ENCODE measurements at places on chromosomes 13 and 19.

DNA sequence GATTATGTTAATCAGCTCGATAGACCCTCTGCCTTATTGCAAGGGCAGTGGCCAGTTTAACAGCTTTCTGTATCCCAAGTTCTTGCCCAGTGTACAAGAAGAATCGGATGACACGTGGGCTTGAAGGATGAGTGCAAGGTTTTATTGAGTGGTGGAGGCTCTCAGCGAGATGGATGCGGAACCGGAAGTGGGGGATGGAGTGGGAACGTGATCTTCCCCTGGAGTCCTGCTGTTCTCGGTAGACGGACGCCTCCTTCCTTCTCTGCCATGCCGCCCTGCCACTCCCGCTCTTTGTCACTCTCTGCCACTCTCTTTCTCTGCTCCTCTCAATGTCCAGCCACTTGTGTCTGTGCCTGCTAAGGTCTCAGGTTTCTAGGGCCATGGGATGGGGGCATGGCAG lies 21.0 kb downstream of the RFXAP start:
- peak; percentile 38 for DNase-seq

DNA sequence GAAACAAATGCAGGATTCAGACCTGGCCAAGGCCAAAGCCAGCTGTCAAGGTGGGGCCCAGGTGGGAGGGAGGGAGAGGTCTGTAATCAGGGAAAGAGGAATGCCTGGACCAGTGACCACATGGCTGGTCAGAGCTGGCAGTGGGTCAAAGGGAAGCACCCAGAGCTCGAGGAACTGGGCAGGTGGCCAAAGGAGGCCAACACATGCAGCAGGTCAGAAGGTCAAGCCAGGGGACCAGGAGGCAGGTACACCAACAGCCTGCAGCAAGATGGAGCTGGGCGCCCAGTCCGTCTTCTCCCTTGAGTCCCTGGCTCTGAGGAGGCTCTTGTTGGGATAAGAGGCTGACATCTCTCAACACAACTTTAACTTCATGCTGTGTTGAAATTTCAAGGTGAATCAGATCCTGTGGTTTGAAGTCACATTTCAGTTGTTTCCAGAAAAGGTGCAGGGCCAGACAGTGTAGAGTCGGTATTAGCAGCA lies 17.1 kb downstream of the GPATCH1 start:
- DNase-seq, result no peak

DNA sequence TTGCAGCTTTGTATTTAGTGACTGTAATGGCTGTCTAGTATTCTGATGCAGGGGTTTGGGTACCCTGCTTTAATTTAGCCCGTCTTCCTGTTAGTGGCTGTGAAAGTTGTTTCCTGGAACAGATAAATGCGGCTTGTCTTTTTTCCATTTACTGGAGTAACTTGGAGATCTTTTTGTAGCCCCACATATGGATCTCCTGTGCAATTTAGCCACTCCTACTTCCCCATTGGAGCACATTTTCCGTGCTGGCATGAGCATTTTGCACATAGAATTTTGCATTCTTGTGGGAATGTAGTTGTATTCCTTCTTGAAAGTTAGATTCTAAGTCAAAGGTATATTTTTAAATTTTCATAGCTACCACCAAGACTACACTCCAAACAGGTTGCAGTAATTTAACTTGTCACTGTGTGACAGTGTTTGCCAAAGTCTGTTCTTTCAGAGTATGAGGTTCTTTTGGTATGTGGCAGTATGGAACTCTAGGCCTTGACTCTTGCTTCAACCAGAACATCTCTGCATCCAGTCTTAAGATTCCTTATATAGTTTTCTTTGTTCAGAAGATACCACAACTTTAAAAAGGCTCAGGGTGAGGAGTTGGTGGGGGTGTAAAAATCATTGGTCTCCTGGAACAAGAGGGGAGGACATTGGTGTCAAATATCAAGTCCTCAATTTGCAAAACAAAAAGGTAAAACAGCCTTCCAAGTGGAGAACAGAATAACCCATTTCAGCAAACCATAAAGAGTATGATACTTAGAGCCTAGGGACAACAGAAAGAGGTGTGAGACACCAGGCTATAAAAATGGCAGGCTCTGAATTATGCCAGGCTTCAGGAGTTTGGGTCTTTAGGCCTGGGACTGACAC lies 21.1 kb upstream of the CCDC97 start:
- no peak for DNase-seq

- no peak for DNase-seq
These were observed 4.9 kb downstream of the FXYD3 start for GRCh38 chr19:35120492-35120891.

DNA sequence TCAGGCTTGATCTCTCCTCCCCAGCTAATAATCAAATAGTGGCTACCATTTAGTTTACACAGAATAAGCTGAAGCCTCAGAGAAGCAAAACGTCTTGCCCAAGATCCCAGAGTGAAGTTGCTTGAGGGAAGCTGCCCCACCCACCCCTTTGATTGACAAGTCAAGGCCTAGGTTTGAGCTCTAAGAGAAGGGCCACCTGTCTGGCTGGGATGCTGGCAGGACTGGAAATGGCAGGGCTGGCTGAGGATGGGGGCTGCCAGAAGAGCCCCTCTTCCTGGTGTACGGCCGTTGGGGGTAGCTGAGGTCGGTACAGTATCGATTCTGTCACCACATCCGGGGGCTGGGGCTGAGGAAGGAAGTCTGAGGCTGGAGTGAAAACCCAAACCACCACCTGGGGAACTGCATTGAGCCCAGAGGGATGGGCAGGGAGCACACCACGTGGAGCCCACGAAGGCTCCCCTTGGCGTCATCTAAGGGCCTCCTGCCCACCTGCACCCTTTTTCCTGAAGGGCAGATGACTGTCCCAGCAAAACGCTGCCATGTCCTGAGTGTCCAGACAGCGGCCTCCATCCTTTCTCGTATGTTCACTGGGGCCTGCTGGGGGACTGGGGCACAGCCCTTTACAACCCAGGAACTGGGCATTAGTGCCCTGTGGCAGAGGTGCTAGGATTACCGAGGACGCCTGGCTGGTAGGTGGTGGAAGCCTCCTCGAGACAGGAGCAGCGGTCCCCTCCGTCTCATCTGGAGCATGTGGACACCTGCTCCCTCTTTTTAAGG lies 1.4 kb upstream of the PRKD2 start:
- no peak for DNase-seq

DNA sequence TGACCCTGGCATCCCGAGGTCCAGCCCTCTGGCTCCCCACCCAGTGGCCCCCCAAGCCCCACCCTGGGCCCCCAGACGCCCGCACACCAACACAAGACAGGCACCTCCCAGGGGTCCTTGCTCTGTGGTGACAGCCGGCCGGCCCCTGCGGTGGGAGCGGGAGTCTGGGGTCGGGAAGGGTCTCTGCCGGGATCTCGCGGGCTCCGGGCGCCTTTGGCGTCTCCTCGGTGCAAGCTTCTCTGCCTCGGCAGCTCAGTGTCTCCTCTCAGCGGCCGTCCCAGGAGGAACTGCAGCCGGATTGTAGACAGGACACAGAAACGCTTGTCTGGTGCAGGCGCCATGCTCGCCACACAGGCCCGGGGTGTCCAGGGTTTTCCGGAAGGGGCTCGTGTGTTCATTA lies 43.7 kb downstream of the TMEM255B start:
- DNase-seq, result no peak

DNA sequence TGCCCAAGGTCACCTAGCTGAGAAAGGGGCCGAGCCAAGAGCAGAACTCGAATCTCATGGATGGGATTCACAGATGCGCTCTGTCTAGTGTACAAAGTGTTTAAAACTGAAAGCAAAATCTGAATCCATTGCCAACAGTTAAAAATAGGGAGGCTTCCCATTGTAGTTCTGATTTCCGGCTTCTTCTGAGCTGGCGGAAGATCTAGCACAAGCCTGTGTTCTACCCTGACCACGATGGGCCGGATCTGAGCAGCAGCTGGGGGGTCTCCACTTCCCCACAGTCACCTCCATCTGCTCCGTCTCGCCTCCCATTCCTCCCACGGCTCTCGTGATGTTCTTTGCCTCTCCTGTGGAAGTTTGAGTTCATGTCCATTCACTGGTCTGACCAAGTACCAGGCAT lies 2.4 kb downstream of the CACNG8 start:
- DNase-seq, result no peak

- DNase-seq, result no peak
These were observed 13.2 kb upstream of the ADGRE5 start for GRCh38 chr19:14368011-14368513.

GRCh38 chr13:27450921-27451471 lies 632 bp upstream of the MTIF3 start:
- DNase-seq, result peak; percentile 31

DNA sequence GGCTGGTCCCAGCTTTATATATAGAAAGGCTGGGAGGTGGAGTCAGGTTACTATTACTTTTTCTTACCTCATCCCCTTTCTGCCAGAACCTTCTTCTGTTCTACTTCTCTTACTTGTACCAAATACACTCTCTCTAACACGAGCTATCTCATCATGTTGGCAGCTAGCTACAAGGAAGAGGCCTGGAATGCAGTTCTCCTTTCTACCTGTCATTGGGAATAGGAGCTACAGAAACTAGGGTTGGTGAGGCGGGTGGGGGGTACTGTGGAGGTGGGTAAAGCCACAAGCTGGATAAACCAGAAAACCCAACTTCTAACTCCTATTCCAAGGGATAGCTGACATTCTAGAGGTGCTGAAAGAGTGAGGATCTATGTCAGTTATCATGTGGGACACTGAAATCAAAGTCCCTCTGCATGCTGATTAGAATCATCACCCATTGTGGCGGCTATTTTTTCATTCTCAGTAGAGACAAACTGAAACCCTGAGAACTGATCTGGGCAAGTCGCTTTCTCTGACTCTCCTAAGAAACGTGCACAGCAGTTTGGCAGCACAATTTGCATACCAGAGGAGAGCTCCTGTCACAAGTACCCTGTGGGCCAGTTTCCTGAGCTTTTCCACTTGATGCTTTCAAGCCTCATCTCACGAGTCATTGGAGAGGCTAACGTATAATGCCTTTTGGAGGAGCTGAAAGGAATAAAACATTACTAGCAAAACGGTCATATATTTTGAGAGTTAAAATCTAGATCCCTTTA lies 358.1 kb downstream of the ENOX1 start:
- DNase-seq, result no peak

DNA sequence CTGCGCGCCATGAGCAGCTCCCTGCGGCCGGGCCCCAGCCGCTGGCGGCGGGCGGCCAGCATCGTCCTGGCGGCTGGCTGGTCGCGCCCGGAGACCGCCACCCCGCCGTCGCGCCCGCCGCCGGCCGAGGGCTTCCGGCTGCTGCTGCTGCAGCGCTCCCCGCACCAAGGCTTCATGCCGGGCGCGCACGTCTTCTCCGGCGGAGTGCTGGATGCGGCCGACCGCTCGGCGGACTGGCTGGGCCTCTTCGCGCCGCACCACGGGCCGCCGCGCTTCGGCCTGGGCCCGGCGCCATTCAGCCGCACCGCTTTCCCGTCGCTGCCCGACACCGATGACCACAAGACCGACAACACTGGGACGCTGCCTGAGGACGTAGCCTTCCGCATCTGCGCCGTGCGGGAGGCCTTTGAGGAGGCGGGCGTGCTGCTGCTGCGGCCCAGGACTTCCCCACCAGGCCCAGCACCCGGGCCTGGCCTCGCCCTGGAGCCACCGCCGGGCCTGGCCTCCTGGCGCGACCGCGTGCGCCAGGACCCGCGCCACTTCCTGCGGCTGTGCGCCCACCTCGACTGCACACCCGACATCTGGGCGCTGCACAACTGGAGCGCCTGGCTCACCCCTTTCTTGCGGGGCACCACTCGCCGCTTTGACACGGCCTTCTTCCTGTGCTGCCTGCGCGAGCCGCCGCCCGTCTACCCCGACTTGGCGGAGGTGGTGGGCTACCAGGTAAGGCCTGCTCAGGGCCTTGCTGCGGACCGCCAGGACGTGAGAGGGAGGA lies 518 bp downstream of the NUDT19 start:
- peak; percentile 70 for DNase-seq

DNA sequence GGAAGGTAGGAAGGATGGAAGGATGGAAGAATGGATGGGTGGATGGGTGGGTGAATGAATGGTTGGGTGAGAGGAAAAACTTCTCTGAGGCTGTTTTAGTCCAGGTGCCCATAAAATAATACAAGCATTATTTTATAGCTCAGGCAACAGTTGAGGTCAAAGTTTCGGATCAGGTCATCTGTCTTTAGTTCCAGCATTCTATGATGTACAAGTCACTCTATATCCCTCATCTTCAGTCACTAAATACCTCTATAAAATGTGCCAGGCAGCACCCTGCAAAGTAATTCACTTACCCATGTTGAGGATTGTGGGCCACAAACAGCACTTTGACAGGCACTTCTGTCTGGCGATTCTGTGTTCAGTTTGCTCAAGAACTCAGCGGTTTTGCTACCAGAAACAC lies 66.0 kb downstream of the EPSTI1 start:
- DNase-seq, result no peak

DNA sequence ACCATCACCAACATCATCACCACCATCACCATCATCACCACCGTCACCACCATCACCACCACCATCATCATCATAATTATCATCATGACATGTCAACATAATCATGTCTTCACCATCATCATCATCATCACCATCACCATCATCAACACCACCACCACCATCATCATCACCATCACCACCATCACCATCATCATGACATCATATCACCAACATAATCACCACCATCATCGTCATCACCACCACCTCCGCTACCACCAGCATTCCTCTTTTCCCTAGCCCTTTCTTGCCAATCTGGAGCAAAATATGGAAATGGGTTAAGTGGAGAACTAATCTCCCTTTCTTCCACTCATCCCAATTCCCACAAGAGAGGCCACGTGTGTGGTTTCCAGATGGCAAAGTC lies 1.1 kb upstream of the TTYH1 start:
- DNase-seq, result no peak

- DNase-seq, result no peak
These were observed 2.7 kb upstream of the HNRNPL start for GRCh38 chr19:38852231-38853044.

- DNase-seq, result no peak
These were observed at the start of gene F2RL3 for GRCh38 chr19:16888629-16889365. TSS of gene F2RL3 (plus strand) at chr19:16888999. CDS start at chr19:16889190, 191 bp downstream.

GRCh38 chr13:44263751-44264620 lies 109.6 kb upstream of the SERP2 start:
- no peak for DNase-seq

DNA sequence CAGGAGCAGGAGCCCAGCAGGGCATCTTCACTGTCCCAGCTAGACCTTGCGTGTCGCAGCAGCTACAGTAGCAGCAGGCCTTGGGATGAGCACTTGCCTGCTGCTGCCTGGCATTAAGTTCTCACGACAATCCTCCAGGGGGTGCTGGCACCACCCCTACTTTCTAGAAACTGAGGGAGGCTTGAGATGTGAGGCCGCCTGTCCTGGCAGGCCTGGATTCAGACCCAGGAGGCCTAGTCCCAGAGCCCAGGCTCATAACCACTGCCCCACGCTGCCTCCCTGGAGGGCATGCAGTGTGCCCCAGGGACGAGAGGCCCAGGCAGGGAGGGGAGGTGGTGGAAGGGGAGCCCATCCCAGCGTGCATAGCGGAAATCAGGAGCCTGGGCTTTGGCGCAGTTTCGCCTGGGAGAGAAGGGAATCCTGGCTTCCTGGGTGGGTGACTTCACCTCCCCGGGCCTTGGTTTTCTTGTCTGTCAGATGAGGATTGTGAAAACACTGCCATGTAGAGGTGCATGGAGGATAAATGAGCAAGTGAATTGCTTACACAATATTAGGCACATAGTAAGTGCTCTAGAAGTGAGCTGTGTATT lies 26.1 kb downstream of the PPP5C start:
- DNase-seq, result no peak

- no peak for DNase-seq
These were observed 2.7 kb upstream of the ZNF615 start for GRCh38 chr19:52010674-52011073.
